ENCODE measurements at places on chromosomes 16 and 17.

- DNase-seq: no peak
Measured at GRCh38 chr17:9837551-9838471, 12.1 kb downstream of the GLP2R start.

GRCh38 chr17:79001190-79002020, 8.2 kb downstream of the CANT1 start:
- no peak for DNase-seq

DNA sequence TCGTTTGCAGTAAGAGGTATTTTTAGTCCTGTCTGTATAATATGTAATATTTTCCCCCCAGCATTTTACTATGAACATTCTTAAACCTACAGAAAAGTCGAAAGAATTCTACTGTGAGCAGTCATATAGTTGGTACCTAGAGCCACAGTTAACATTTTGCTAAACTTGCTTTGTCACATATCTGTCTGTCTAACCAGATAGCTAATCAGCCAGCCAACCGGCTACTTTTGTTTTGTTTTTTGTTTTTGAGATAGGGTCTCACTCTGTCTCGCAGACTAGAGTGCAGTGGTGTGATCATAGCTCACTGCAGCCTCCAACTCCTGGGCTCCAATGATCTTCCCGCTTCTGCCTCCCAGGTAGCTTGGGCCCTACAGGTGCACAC, 73.3 kb downstream of the ABCC1 start:
- DNase-seq: no peak

- no peak for DNase-seq
Measured at GRCh38 chr16:9837481-9837880, 344.7 kb downstream of the GRIN2A start.

- no peak for DNase-seq
Measured at GRCh38 chr16:69064764-69065313, 40.6 kb upstream of the HAS3 start.

DNA sequence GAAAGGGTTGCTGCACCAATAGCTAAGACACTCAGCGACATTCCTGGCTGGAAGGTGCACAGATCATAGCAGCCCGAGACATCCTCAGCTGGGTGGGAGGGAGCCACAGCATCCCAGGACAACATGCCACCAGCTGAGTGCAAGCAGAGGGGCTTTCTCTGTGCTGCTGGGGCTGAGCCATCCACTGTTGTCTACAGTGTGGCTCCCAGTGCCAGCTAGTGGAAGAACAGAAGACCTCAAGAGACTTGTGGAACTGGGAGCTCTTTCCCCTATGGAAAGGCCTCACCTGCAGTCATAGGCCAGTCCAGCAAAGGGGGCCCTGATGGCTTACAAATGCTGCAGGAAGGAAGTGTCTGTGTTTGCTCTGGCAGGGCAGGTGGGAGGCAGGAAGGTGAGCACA, 131.0 kb downstream of the C16orf78 start:
- DNase-seq: no peak

DNA sequence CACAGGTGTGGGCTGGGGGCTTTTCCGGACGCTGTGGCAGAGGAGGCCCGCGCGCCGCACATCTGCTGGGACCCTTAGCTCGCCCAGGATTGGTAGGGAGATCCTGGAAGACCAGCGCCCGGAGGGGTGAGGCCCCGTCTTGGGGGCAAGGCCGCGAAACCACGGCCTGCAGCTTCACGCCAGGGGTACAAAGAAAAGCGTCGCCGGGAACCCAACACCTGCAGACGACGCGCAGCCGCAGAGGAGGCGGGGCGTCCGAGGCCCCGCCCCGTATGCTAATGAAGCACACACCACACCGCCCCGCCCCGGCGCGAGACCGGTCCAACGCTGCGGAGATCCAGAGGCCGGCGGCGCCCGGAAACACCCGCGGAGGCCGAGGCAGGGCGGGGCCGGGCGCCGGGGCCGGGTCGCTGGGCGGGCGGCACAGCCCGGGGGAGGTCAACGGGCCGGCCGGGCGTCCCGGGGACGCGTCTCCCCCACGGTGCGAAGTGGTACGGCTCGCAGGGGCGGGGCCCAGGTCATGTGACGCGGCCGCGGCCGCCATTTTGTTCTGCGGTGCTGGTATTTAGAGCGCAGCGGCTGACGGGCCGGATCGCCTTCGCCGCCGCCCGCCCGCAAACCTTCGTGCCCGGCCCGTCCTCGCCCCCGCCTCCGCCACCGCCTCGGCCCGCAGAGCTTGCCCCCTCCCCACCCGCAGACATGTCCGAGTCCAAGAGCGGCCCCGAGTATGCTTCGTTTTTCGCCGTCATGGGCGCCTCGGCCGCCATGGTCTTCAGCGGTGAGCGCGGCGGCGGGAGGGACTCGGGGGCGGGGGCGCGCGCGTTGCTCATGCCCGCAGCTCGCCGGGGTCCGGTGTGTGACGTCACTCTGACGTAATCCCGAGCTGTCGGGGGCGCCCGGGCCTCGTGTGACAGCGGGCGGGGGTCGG, at the start of gene ATP6V0C:
ATP6V0C (plus strand) TSS at position 548 of the 928 bp plus-strand sequence; CDS start at position 700, 152 bp downstream.
- DNase-seq: peak; percentile 36

GRCh38 chr16:85861095-85861825, 37.7 kb upstream of the IRF8 start:
- no peak for DNase-seq

Measured in NCI-H1436 treated with DMSO at 0.1 percent for 48 hours (cell line).